ENCODE measurements at places on chromosomes 5 and 9.

DNA sequence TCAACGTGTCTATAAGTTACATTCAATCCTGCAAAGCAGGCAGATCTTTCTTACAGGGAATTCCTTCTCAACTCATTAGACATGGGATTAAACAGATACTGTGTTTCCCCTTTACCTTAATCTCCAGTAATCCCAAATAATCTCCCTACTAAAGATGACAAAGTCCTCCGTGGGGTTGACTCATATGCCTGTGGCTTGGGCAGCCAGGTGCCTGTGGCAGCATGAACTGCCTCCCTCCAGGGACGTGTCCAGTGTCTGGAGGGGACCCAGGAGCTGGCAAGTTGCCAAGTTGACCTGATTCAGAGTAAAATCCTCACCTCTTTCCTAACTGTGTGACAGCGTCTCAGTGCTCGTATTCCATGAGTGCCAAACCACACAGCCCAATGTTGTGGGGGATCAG, 94.6 kb upstream of the PTCH1 start:
- DNase-seq, result no peak

- no peak for DNase-seq
These were observed 127.8 kb downstream of the GNAQ start for GRCh38 chr9:77903666-77904285.

GRCh38 chr5:99317136-99317535, 388.3 kb upstream of the CHD1 start:
- DNase-seq, result peak; percentile 4

GRCh38 chr9:14813336-14814248, 91.1 kb upstream of the CER1 start:
- DNase-seq, result no peak

DNA sequence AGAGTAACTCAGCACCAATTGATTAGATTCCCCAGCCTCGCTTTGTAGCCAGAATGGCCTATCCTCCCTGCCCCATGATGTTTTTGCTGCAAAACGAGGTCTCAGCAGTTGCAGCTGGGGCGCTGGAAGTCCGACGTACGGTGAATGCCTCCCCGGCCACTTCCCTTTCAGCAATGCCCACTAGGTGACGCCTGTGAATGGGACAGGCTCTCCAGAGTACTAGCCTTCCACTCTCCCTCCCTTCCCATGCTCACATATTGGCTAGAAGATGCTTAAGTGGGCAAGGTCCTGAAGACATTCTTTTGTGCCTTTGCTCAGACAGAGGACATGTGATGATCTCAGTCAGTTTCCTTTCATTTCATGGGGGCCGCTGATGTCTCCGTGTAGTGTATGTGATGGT, 50.8 kb downstream of the DMRT2 start:
- peak; percentile 1 for DNase-seq

DNA sequence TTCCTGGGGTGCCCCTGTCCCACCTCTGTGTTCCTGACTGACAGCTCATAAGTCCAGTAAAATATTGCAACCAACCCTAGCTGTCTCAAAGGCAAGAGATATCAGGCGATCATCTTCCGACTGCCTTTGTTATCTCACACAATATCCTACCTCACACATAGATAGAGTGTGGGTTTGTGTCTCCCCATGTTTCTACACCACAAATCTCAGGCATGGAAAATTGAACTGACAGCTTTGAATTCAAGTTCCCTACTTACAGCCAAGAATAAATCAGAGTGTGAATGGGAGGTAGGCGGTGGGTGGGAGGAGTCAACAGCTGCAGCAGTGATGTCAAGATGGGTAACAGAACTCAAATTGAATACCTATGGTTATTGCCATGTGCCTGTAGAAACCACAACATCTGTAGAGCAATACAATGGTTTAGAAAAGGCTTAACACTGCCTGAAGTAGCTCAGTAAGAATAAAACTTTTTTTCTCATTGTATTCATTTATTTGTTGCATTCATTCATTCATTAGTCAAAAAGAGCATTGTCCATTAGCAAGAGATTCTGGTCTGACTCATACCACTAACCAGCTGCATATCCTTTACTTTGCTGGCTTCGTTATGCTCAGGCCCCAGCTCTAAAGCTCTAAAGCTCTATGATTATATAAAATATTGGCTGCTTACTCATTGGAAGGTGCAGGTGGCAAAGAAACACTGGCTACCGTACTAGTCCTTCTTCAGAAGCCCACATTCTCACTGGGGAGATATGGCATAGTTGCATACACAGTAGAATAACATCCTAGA, 108.2 kb upstream of the DMAC1 start:
- DNase-seq, result no peak

DNA sequence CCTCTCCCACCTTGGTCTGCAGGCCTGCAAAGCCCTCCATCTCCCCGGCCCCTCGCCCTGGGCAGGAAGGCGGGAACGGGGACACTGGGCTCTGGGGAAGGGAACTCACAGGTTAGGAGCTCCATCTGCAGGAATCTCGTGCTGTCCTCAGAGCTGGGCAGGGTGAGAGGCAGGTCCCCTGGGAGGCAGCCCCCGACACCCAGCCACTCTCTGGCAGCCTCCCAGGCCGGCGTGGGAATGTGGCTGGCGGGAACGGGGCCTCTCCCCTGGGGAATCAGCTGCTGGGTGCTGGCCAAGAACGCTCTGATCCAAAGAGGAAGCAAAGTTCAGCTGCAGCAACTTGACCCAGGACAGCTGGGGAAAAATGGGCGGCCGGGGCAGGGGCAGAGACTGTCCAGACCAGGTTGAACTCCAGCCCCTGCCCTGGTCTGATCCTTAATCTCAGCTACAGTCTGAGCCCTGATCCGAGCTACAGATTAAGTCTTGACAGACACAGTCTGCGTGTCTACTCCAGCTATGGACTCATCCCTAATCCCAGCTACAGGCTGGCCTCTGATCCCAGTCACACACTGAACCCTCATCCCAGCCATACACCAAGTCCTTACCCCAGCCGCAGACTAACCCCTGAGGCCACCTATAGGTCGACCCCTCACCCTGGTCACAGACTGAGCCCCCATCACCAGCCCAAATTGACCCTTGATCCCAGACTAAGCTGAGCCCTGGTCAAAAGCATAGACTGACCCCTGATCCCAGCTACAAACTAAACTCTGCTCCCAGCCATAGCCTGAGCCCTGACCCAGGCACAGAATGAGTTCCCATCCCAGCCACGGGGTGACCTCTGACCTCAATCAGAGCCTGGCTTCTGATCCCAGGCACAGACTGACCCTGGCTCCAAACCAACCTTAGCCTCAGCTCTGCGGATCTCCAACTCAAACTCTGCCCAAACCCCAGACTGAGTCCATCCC, 37.3 kb upstream of the EGFL7 start:
- peak; percentile 56 for DNase-seq

GRCh38 chr5:75510836-75511434, 494 bp downstream of the CERT1 start:
- peak; percentile 53 for DNase-seq

- peak; percentile 10 for DNase-seq
These were observed 238.6 kb downstream of the SLF1 start for GRCh38 chr5:94857111-94857510.

DNA sequence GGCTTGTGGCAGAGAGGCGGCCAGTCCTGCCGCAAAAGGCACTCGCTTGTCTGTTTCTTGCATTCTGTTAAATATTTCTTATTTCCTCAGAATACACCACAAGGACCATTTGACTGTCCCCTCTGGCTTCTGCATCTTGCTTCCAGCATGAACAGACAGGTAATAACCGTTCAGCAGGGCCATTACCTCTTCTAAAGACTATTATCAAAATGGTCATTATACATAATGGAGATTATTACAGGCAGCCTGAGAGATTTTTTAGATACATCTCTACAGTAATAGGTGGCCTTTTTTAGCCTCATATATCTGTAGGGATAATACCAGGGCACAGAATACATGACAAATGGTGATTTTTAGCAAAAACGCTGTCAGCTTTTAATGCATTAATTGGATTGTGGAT, 382.0 kb downstream of the PSAT1 start:
- DNase-seq, result no peak

- DNase-seq, result no peak
These were observed 110.8 kb upstream of the ERCC6L2 start for GRCh38 chr9:95764533-95765319.
